ENCODE measurements at places on chromosomes 5 and 9.
A peak's percentile ranks its signal among the peaks of the same experiment; 100 is the strongest.

DNA sequence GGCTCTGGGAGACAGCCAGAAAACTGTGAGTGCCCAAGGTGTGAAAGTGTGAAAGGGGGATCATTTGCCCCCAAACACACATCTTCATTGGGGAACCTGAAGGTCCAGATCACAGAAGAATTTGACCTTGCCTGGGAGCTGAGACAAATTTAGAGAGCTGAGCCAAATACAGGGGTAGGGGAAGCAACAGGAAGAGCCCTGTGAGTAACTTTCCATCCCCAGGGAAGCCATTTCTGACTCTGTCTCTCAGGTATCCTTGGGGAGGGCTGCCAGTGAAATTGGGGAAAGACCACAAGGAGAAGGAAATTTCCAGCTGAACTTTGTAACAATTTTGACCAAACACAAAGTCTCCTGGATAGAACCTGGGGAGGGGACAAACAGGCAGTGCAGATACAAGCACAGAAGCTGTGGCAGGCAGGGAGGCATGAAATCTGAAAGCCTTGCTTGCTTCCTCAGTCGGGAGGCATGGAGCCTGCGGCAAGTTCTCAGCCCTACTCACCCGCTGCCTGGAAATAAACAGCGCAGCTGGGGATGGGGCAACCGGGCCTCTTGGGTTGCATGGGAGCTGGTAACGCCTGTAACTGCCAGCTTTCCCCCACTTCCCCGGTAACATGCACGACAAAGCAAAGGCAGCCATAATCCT lies 31.5 kb upstream of the ZCCHC9 start:
- DNase-seq: no peak

- DNase-seq: no peak
Observed at GRCh38 chr9:94951324-94952135, 225.0 kb downstream of the AOPEP start.

DNA sequence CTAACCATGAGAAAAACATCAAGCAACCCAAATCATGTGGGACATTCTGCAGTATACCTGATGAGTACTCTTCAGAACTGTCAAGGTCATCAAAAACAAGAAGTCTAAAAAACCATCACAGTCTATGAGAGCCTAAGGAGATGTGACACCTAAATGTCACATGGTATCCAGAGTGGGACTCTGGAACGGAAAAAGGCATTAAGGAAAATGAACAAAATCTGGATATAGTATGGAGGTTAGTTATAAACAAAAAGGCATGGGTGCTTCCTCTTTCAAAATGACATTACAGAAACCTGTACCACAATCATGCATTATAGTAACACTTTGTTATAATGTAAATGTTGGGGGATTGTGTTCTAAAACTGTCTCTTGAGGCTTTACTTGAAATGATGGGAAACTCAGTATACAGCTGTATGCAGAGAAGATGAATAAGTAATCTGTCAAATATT lies 47.4 kb downstream of the PRKACG start:
- DNase-seq: no peak

- no peak for DNase-seq
Observed at GRCh38 chr9:22141908-22142307, 132.8 kb upstream of the CDKN2B start.

GRCh38 chr5:17944046-17944445 lies 309.8 kb downstream of the TAF11L14 start:
- no peak for DNase-seq

GRCh38 chr9:126777733-126778132 lies 27.1 kb upstream of the ZBTB43 start:
- DNase-seq: no peak

DNA sequence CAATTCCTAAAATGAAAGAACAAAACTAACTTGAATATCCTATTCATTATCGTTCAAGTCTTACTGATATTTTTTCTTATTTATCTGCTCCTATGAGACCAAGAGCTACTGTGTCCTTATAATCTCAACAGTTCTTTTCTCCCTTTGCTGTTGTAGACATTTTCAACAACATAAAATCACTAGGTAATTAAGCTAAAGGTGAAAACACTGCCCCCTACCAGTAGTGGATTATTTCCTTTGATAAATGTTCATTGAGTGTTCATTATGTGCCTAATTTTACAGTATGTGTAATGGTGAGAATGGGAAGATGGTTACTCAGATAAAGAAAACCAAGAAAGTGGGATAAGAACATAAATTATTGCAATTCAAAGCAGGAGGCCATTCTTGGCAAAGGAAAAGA lies 41.4 kb upstream of the PAPPA start:
- peak; percentile 41 for DNase-seq

GRCh38 chr5:9454012-9454481 lies 91.8 kb downstream of the SEMA5A start:
- peak; percentile 66 for DNase-seq

DNA sequence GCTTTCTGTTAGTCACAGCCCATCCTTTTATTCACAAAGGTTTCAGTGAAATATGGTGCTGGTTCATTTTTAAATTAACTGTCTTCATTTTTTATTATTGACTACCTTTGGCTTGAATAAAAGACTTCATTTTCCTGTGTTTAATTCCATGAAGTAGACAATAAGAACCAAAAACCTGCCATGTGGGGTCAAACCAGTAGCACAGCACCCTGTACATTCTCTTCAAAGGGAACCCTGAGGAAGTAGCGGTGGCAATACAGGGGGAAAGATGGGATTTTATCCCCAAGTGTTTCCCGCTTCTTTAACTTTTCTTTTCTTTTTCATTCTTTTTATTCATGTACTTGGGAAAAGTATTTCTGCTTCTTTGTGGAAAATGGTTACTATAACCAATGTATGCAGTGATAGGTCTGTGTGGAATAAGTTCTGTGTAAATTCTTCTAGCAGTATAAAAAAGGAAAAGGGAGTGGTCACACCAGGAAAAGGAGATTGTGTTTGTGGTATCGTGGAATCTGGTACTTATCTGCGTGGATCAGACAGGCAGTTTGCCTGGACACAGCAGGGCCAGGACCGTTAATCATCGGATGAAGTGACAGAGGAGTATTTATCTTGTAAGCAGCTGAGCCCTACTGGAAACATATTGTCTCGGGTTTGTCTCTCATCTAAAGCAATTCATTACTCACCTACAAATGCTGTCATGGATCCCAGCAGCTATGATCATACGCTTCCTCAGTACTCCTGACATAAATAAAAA lies 94.2 kb downstream of the PPIC start:
- peak; percentile 62 for DNase-seq

GRCh38 chr5:171899792-171900191 lies 106.6 kb downstream of the FBXW11 start:
- no peak for DNase-seq

- DNase-seq: no peak
Observed at GRCh38 chr9:135941288-135941995, 19.7 kb downstream of the UBAC1 start.

GRCh38 chr5:168778536-168778935 lies 199.4 kb upstream of the PANK3 start:
- DNase-seq: no peak

GRCh38 chr5:135998889-135999288 lies 29.9 kb upstream of the TGFBI start:
- DNase-seq: no peak

DNA sequence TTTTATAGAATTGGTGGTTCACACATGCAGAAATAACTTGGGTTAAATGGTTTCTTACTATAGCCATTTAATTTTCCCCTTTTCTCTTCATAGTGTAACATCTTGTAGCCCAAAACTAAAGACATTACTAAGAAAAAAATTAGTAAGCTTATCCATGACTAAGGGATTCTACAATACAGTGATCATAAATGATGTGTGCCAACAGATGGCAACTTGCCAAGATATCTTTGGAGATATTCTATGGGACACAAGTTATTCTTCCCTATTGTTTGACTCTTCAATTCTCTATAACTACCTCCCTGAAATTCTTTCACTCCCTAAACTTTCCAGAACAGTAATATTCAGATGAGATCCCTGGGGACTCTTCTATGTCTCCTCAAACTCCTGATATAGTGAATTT lies 580.6 kb downstream of the PTPRD start:
- no peak for DNase-seq

- DNase-seq: peak; percentile 42
Observed at GRCh38 chr9:128409978-128410377, 10.7 kb upstream of the CERCAM start.

DNA sequence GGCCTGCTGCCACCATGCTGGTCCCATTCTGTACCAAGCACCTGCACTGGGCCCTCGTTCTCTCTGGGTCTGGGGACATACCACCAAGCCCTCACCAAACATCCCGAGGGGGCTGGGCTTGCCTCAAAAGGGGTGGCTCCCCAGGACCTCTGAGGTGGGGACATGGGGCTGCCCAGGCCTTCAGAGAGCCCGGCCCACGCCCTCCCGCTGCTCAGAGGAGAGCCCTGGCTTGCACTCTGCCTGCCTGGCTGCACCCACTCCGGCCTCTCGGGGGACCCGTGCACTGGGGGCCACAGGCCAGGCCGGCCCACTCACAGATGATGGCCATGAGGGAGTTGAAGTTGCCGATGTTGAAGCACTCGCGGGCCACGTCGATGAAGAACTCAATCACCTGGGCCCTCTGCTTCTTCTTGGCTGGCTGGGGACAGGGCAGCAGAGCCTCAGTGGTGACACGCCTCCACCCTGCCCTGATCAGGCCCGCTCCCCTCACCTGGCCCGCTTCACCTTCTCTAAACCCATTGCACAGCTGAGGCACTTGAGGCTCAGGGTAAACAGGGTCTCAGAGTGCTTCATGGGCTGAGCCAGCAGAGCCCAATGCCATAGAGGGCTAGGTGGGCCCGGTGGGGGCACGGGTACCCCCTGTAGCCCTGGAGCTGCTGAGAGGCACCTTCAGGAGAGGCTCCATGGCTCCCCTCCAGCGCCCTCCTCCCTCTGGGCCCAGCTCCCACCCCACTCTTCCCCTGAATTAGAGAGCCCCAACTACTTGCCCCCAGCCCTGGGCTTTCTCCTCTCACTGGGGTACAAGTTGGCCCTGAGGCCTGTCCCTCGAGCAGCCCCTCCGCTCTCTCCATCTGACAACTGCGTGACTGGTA lies 47.7 kb upstream of the RNF130 start:
- DNase-seq: no peak

DNA sequence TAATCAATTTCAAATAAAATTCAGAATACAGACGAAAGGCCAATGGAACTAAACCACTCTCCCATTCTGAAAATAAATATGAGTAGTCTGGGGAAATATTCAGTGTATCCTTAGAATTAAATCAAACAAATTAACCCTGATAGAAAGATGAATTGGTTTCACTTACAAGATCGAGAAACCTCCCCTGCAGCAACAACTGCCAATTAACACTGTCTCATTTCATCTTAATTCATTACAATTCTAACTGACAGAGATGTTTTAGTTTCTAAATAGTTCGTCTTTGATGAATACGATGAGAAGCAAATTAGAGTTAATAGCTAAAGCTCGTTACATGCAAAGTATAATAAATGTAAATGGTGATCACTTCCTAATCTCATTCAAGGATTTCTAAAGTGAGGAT lies 247.1 kb downstream of the EDIL3 start:
- no peak for DNase-seq

DNA sequence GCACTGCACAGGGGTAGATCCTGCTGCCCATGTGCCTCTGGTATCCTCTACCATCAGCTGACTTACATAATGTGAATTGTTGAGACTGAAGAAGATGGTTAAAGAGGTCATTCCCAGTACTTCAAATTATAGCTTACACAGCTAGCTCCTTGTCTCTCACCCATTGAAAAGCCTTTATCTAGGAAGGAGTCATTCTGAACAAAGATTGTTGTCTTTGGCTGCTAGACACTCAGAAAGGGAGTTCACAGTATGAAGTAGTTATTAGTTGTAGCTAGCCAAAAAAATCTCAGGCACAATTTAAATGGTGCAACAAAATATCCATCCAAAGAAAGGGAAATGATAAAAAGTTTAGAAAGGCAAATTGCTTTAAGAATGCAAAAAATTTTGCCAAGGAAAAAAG lies 102.0 kb upstream of the NREP start:
- DNase-seq: no peak

DNA sequence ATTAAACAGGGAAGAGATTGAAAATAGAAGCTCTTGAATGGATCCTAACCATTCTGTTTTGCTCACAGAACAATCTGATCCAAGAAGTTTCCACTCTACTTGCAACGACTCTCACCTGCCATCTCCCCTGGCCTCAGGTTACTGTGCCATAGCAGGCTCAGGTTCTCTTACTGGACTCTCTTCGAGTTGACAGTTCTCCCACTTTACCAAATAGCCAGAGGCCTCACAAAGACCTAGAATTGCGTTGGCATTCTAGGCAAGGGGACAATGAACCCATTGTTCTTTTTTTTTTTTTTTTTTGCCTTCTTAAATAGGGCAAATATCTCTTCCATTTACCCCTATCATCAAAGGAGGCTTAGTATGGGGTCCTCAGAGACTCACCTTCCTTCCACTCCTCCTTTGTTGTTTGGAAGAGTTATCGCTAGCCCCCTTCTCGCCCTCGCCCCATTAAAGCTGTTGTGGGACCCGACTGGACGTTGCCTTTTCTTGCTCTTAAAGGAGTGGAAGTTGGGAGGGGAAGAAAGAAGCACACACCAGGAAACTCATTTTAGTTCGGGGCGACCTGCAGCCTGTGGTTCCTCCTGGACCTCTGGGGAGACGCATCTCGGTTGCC lies 688 bp upstream of the PLPPR1 start:
- DNase-seq: no peak

DNA sequence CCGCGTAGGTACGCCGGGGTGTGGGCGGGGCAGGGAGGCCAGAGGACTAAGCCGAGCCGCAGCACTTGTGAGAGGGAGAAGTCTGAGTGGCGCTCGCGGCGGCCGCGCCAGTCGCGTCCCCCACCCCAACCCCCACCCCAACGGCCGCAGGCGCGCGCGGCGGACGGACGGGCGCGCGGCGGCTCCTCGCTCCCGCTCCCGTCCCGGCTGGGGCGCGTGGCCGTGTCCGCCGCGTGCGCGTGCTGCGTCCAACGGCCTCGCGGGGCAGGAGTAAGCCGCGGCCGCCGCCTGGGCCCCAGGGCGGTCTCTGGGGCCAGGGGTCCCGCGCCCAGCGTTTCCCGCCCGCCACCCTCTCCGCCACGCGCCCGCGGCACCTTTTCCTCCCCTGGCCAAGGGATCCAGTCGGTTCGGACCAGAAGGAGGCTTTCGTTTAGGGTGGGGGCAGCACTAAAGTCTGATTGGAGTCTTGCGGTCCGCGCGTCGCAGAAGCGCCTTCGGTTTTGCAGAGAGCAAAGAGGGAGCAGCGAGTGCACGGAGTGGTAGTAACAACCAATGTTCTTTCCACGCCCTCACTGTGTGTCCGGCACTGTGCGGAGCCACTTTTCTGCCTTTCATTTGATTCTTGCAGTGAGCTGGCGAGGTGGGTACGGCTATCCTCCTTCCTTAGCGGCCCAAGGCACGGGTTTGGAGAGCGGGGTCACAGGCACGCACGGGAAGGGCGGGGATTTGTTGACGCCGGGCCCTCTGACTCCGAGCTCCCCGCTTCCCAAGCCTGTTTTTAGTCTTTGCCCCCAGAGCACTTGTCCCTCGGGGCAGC lies 483 bp downstream of the G3BP1 start:
- no peak for DNase-seq

DNA sequence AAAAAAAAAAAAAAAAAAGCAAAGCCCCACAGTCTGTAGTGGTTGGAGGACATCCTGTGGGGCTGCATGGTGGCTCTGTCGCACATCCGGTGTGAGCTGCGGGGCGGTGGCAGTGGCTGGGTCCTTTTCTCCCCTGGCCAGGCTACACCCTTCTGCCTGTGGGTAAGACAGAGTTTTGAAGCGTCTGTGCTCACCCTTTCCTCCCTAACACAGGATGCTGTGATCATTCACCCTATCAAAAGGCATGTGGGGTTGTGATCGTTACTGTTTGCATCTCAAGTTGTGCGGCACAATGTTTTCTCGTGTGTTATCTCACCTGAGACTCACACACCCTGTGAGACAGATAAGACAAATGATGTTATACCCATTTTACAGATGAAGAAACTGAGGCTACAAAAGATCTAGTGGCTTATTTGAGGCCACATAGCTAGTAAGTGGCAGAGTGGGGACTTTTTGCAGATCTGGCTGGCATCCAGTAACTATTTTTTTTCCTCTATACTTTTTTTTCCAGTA lies 17.5 kb downstream of the IRF1 start:
- DNase-seq: no peak
